ENCODE measurements at places on chromosomes 1 and 21.

DNA sequence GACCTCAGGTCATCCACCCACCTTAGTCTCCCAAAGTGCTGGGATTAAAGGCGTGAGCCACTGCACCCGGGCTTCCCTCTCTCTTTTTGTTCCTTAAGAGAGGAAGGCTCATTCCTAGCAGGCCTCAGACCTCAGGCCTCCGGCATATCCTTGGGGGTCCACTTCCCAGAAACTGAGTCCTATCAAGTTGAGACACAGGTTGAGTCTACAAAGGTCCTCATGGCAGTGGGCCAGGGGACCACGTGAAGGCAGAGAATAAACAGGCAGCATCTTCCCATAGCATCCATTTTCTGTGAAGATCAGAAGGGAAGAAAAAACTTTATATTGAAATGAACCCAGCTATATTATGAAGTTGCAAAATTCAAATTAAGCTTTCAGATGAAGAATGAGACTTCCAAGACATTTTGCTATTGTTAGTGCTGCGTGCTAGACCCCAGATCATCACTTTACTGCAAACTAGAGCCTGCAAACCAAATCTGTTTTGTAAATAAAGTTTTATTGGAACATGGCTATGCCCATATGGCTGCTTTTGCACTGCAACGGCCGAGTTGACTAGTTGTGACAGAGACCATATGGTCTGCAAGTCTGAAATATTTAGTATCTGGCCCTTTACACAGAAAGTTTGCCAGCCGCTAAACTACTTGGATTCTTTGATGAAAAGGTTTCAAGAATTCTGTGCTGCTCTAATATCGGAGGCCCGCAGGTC is 3.5 kb upstream of the CELA2A start:
- DNase-seq: no peak

DNA sequence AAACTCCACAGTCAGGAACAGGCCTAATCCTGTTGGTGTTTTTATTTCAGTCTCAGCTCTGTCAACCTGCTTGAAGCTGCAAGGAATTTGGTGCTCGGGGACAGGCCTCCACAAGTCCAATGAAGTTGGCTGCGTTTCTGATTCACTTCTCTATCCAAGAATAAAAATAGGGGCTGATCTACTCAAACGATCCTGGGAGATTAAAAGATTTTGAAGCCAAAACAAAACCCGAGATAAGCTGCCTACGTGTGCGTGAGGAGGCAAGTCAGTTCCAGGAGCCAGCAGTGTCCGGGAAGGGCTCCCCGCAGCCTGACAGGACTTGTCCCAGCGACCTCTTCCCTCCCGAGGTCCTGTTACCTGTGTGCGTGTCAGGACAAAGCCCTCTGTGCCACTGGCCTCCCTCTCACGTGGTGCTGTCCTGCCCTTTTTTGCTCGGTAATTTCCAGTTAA is 98.0 kb downstream of the ETS2 start:
- DNase-seq: no peak

DNA sequence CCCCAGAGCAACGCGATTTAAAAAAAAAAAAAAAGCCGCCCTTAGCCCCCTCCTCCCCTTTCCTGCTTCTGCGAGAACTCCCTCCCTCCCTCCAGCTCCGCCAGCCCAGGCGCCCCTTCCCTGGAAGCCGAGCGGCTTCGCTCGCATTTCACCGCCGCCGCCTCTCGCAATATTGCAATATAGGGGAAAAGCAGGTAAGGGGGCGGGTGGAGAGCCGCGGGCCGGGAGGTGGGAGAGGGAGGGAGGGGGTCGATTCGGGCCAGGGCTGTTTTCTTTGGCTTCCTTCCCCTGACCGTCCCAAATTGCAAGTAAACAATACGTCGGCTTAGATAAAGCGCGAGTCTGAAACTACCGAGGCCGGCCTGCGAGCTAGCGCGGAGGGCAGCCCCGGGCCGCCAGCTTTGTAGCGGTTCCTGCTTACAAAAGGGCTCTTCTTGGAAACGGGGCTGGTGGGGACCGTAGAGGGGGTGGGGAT is 408 bp downstream of the LMO4 start:
- no peak for DNase-seq

- no peak for DNase-seq
Measured at GRCh38 chr1:203586496-203587081, 40.0 kb upstream of the ATP2B4 start.

- DNase-seq: no peak
Measured at GRCh38 chr21:32794644-32795079, 23.1 kb upstream of the PAXBP1 start.

GRCh38 chr1:35807614-35808449 is at the start of gene AGO4:
AGO4 (plus strand) TSS chr1:35808016; CDS start chr1:35808417, 401 bp downstream.
- no peak for DNase-seq

DNA sequence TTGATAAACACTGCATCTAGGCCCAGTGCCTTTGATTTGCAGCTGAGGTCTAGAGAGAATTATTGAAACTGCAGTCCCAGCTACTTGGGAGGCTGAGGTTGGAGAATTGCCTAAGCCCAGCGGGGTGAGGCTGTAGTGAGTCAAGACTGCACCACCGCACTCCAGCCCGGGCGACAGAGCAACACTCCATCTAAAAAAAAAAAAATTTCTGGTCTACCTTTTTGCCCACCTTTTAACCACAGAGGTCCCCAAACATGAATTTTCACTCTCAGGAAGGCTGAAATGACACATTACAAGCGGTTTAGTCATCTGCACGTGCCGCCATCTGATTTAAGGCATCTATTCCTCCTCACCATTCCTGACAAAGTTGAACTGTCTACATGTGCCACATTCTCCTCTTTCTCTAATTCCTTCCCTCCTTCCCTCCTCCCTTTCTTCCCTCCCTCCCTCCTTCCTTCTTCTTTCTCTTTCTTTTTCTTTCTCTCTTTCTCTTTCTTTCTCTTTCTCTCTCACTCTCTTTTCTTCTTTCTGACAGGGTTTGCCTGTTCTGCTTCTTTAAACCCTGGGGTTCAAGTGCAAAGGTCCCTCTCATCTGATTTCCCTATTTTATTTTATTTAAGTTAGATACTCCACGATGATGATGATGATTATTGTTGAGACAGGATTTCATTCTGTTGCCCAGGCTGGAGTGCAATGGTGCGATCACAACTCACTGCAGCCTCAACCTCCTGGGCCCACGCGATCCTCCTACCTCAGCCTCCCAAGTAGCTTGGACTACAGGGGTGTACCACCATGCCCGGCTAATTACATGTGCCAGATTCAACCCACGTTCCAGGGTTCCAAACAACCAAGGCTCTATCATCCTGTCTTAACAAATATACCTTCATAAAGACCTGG is 3.0 kb upstream of the SOD1 start:
- no peak for DNase-seq

- no peak for DNase-seq
Measured at GRCh38 chr1:183840140-183840539, 35.2 kb downstream of the RGL1 start.

DNA sequence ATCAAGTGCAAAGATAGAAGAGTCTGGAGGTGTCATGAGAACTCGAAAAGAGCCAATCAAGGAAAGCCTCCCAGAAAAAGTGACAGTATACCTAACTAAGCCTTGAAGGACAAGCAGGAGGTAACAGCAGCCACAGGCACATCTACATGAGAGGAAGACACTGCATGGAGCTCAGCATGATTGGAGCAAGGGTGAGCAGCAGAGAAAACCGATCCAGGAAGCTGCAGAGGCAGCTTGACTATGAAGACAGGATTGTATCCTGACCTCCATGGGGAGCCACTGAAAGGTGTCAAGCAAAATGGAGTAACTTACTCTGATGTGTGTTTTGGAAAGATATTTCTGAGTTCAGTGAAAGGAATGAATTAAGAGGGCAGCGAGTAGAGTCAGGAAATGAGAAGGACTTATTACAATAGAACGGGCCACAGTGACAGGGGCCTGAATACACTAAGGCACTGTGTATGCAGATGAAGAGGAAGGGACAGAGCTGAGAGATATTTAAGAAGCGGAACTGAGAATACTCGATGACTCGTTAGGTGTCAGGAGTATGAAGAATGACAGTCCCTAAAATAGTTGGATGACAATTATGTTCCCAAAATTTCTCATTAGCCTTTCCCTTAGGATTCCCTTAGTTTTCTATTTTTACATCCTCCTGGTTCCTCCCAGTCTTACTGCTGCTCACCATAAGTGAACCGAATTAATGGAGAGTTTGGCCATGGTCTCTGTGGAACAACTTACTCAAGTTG is 139.3 kb upstream of the NFIA start:
- DNase-seq: no peak

DNA sequence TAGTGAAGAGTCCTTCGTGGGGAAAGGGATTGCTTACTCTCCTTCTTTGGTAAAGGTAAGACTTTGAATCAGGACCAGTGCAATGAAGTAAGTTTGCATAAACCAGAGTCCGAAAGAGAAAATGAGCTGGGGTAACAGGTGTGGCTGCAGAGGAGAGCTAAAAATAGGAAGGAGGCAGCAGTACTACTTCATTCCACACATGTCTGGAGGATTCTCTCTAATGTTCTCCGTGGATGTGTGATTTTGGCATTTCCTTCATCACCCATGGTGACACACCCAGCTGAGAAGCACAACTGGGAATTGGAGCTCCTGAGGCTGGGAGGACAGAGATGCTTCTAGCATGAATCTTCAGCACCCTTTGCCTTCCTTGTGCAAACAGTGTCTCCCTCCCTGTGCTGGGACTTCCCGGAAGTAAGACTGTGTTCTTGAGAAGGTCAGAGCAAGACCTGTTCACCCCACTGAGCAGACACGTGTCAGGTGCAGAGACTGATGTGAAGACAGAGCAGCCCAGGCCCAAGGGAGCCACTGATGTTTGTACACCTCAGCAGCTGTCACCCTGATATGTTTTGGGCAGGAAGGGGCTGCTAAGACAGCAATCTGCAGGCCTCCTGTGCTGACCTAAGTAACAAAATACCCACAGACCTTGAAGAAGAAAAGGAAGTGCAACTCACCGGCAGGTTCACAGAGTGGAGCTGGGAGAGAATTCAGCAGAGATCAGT is 13.3 kb downstream of the FCRL1 start:
- no peak for DNase-seq

- DNase-seq: no peak
Measured at GRCh38 chr1:189696297-189696696, 781.4 kb downstream of the BRINP3 start.

DNA sequence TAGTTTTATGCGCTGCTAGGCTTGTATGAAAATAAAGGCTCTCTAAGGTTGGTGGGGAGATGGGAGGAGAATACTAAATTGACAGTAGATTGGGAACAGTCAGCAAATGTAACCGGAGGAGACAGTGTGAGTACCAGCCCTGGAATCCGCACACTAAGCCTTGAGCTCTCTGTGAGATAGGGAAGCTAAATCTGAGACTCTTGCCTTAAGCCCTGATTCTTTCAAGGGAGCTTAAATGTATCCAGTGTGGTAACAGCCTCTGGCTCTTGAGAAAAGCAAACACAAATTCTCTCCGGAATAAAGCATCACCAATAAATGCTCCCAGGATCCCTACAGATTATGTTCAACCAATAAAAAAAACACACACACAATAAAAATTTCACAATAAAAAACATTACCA is 33.0 kb upstream of the PDPN start:
- DNase-seq: no peak

- DNase-seq: no peak
Measured at GRCh38 chr21:31316072-31316471, 28.0 kb downstream of the TIAM1 start.

GRCh38 chr1:208173749-208174148 is 70.4 kb downstream of the PLXNA2 start:
- DNase-seq: no peak

DNA sequence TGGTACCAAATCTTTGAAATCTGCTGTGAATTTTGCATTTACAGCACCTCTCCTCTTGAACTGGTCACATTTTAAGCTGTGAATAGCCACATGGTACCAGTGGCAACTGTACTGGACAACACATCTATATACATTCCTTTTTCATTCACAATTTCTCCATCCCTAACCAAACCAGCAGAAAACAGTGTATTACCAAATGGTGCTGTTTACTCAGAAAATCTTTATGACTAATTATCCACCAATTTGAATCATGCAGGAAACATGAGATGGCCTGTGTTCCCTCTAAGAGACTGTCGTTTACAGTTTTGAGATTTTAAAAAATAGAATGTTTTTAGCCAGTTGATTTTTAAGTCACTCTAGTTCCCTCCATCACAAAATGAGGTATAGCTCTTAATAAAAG is 17.6 kb upstream of the CCT8 start:
- DNase-seq: no peak

DNA sequence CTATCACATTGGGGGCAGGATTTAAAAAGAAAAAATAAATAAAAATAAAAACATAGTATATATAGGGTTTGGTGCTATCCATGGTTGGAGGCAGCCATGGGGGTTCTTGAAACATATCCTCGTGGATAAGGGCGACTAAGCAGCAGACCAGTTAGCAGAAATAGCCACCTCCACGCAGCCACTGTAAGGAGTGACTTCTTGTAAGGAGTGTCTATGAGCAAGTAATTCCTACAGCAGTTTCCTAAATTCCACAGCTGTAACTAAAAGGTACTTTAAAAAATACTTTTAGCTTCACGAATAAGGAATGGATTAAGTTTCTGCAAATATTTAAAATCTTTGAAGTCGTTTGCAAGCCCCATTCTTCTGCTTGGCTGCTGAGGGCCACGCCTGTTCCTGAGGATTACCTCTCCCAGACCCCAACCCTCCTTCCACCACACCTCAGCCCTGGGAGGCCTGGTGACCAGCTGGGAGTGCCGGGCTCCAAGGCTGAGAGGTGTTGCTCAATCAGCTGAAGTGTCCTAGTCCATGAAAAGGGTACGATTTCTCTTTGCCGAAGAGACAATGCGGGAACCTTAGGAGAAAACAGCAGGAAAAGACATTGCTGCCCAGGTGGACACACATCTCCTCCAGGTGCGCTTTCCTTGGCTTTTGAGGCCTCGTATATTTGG is 115.3 kb downstream of the ADSS2 start:
- DNase-seq: no peak

DNA sequence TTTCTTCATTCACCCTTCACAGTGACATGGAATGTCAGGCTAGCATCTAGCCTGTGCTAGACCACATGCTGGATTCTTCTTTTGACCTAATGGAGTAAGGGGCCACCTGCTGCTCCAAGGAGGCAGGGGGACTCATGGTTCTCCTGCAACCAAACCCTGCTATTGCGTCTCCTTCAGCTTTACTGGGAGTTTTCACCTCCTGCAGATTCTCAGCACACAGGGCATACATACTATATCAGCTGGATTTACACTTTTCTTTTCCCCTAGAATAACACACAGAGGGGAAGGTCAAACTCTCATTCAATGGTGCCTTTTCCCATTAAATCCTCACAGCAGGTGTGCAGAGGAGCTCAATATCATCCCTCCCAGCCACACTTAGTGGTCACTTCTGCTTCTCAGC is 16.6 kb upstream of the AK5 start:
- no peak for DNase-seq

- DNase-seq: no peak
Measured at GRCh38 chr1:235935235-235936225, 68.8 kb upstream of the LYST start.

- no peak for DNase-seq
Measured at GRCh38 chr1:177227978-177228692, 57.4 kb downstream of the BRINP2 start.

GRCh38 chr1:22143065-22144033 is at the start of gene WNT4:
WNT4 (minus strand) TSS chr1:22143097; CDS start chr1:22142922, 175 bp downstream.
- DNase-seq: no peak

- no peak for DNase-seq
Measured at GRCh38 chr1:226223157-226223785, at the start of gene MIXL1. MIXL1 (plus strand) TSS chr1:226223664; CDS start chr1:226223682, 18 bp downstream.

GRCh38 chr1:30462826-30463425 is 260.5 kb downstream of the MATN1 start:
- no peak for DNase-seq

Data from NT2/D1 (cell line).